ENCODE measurements at places on chromosomes 2 and 18.

DNA sequence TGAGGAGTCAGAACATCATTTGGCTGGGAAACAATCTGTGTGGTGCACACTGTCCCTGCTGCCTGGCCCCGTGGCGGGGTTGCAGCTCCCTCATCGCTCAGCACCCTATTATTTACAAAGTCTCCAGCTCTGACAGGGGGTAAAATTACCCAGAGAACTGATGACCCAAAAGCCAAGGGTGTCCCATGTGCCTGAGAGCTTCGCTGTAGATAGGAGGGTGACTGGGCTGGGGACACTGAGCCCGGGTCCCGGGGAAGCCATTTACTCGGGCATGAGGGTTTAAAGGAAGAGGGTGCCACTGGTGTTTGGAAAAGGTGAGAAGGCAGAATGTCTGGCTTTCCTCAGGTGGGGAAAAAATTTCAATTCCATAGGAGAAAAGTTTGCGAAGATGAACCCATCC, 48.2 kb upstream of the EML6 start:
- DNase-seq: no peak

- no peak for DNase-seq
Observed at GRCh38 chr2:33168425-33168824, 221.7 kb downstream of the LTBP1 start.

DNA sequence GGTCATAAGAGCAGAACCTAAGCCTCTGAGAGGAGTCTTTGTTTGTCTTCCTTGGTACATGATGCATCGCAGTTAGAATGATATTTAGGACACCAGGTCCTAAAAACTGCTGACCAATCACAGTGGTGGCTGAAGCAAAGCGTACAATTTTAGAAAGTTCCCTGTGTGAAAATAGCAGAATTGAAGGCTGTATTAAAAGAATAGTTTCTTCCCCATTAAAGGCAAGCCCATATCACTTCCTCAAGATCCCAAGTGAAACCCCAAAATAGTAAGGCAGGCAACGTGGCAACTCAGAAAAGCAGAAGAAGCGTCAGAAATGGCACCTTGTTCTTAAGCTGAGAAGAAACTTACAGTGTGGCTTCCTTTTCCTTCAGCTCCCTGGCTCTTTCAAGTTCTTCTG, 154.8 kb upstream of the PGAP1 start:
- DNase-seq: no peak

- DNase-seq: no peak
Observed at GRCh38 chr2:102661846-102662245, 42.5 kb downstream of the SLC9A2 start.
